ENCODE measurements at places on chromosomes 16 and 17.
A peak's percentile ranks its signal among the peaks of the same experiment; 100 is the strongest.

DNA sequence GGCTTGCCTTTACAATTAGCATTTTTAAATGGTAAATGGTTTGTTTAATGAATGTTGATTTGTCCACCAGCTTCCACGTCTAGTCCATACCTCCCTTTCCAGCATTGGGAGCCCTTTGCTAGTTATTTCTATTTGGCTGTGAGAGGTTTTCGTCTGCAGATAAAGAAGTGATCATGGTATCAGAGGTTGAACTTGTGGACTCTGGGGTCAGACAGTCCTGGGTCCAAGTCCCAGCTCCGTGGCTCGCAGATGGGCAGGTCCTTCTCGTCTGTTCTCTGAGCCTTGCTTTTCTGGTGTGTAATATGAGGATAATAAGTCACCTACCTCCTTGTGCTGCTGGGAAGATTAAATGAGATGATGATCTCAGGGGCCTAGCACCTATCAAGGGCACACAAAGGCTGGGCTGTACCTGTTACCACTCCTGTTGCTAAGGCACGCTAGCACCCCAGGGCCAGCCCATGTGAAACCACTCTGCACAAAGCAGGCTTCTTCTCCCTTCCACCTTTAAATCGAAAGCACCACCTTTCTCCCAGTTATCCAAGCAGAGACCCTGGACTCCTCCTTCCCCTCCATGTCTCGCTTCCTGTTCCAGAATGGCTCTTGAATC, 103.9 kb downstream of the GNAO1 start:
- DNase-seq, result no peak

GRCh38 chr17:1122533-1123392, 57.0 kb downstream of the ABR start:
- DNase-seq, result peak; percentile 89

DNA sequence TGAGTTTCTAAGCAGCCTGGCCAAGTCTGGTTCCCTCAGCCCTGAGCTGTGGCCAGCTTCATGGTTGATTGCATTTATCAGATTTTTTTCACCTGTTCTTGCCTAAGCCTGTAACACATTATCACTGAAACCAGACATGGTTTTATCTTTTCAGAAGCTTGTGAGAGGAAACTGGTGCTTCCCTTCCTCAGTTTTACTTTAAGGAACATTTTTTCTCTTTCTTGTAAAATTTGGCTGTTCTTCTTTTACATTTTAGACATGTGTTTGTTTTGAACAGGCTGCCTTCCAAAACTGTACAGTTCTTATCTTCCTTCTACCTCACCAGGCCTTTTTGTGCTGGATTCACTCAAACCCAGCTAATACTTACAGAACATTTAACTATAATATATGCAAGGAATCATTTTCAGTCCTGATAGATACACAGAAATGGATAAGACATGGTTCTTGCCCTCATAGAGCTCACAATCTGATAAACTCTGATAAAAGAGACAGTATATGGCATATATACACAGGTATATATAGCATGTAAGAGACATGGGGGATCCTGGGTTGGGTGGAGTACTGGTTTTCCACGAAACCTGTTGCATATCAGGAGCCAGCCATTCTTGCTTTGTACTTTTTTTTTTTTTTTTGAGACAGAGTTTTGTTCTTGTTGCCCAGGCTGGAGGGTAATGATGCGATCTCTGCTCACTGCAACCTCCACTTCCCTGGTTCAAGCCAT, 44.5 kb downstream of the ZNRF1 start:
- DNase-seq, result no peak

GRCh38 chr17:41959336-41960095, 7.1 kb upstream of the CNP start:
- DNase-seq, result no peak

GRCh38 chr17:57927048-57927723, 28.0 kb downstream of the CUEDC1 start:
- DNase-seq, result no peak

DNA sequence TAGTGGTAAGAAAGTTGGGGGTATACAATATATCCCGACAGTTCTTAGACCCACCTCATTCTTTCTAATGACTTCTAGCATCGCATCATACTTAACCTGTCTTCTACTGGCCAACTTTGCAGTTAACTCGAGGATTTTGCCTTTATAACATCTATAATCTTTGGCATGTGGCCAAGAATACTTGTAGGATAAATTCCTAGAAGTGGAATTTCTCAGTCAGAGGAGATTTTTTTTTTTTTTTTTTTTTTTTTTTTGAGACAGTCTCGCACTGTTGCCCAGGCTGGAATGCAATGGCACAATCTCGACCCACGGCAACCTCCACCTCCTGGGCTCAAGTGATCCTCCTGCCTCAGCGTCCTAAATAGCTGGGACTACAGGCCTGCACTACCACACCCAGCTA, 253.5 kb downstream of the MRTFB start:
- DNase-seq, result no peak

DNA sequence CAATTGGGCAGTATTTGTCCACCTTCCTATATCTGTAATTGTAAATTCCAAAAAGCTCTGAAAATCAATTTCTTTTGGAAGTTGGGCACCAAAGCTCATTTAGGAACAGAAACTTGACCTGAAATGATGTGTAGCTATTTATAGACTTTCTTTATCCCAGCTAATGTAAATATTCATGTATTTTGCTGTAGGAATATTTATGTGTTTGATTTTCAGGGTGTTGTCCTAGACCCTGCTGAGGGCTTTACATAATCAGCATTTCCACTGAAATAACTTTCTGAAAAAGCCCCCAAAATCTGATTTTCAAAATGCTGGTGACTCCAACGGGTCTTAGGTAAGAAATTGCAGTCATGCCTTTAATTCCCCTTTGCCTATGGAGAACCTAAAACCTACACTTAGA, 4.1 kb downstream of the RBFOX1 start:
- DNase-seq, result no peak
